Right renal cortex interstitium (tissue), 3 donors: ENCODE measurements at places on chromosomes 2 and 18.

- DNase-seq, result no peak
These were observed 28.5 kb upstream of the ALKAL2 start for GRCh38 chr2:316381-316780.

- DNase-seq, result no peak
These were observed 74.8 kb downstream of the CDK15 start for GRCh38 chr2:201880993-201881611.

DNA sequence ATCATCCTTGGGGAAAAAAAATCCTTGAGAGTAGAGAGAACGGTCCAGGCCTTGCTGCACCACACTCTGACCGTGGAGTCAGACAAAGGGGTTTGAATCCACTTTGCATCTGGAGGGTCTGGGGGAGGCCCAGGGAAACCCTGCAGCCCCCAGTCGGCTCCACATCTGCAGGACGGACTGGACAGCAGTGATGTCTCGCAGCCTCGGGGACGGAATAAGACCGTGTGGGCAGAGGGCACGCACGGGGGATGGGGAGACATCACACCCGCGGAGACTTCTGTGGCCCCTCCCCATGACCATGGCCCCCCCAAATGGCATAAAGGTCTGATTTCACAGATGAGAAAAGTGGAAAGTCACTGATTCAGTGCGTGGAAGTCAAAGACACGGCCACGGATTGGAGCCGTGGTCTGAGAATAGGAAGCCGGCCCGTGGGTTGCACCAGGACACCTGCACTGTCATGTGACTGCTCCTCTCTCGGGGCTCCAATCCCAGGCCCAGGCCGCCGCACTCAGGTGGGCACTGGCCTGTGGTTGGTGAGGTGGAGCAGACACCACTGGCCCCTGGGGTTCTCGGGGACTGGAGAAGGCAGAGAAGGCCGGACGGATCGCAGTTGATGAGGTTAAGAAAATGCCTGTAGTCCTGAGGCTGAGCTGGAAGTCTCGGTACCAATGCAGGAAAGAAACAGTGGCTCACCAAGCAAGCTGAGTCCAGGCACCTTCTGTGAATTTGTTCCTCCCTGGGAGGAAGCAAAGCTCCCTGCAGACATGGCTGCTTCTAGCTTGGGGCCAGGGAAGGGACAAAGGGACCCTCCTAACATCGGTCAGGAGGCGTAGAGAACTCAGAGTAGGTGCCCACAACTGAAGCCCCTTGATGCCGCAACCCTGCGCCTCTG lies 61.8 kb downstream of the RTP5 start:
- DNase-seq, result no peak

GRCh38 chr2:98293931-98294687 lies 52.1 kb upstream of the CNGA3 start:
- DNase-seq, result no peak

- no peak for DNase-seq
These were observed 8.0 kb downstream of the GPR39 start for GRCh38 chr2:132424526-132425121.

DNA sequence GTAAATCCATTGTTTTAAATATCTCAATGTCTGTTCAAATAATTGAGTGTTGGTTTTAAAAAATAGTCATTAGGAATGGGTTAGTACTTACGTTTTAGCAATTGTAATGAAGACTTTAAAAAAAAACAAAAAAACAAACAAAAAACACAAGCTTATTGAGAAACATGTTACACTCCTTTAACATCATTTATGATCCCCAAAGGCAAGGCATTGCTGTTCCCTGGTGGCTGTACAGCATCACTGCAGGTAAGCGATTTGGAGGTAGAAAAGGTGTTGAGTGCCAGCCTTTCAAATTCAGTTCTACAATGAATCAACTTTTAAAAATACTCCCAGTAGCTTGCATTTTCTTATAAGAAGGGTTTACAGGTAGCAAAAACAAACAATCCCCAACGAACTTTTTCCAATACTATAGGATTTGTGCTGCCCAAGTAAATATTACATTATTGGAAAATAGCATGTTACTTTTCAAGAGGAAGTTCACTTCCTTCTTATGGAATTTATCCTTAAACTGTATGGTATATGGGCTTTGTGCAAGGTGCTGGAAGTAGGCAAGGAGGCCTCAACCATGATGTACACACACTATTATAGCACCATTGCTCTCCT lies 27.5 kb downstream of the CNRIP1 start:
- no peak for DNase-seq

DNA sequence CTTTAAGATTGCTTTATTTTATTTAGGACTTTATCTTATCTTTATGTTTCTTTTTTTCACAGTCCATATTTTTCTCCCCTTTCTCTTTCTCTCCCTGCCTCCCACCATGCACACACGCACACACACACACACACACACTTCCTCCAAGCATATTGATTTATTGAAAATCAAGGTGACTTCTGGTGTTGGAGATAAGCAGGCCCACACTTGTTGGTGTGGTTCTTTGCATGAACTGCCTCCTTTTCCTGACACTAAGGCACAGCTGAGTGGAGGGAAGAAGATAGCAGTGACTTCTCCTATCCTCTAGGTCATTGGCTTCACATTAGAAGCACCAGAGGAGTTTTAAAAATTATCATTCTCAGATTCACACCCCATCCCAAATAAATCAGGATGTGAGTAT lies 18.0 kb downstream of the TBR1 start:
- no peak for DNase-seq

- DNase-seq, result no peak
These were observed 273.0 kb downstream of the PDE11A start for GRCh38 chr2:177799531-177799930.

DNA sequence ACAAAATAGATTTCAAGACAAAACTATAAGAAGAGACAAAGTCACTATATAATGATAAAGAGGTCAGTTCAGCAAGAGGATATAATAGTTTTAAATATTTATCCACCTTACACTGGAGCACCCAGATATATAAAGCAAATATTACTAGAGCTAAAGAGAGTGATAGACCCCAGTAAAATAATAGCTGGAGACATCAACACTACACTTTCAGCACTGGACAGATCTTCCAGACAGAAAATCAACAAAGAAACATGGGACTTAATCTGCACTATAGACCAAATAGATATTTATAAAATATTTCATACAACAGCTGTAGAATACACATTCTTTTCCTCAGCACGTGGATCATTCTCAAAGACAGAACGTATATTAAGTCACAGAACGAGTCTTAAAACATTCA lies 86.6 kb downstream of the ATP8B1 start:
- no peak for DNase-seq

- no peak for DNase-seq
These were observed 1256.2 kb downstream of the CNTNAP5 start for GRCh38 chr2:125281242-125281641.

DNA sequence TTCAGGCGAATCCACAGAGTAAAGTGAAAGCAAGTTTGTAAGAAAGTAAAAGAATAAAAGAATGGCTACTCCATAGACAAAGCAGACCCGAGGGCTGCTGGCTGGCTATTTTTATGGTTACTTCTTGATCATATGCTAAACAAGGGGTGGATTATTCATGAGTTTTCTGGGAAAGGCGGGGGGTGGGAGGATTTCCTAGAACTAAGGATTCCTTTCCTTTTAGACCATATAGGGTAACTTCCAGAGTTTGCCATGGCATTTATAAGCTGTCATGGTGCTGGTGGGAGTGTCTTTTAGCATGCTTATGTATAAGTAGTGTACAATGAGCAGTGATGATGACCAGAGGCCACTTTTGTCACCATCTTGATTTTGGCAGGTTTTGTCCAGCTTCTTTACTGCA lies 59.8 kb downstream of the SLC4A3 start:
- no peak for DNase-seq

GRCh38 chr2:68971591-68972231 lies 2.7 kb upstream of the GKN1 start:
- DNase-seq, result no peak

DNA sequence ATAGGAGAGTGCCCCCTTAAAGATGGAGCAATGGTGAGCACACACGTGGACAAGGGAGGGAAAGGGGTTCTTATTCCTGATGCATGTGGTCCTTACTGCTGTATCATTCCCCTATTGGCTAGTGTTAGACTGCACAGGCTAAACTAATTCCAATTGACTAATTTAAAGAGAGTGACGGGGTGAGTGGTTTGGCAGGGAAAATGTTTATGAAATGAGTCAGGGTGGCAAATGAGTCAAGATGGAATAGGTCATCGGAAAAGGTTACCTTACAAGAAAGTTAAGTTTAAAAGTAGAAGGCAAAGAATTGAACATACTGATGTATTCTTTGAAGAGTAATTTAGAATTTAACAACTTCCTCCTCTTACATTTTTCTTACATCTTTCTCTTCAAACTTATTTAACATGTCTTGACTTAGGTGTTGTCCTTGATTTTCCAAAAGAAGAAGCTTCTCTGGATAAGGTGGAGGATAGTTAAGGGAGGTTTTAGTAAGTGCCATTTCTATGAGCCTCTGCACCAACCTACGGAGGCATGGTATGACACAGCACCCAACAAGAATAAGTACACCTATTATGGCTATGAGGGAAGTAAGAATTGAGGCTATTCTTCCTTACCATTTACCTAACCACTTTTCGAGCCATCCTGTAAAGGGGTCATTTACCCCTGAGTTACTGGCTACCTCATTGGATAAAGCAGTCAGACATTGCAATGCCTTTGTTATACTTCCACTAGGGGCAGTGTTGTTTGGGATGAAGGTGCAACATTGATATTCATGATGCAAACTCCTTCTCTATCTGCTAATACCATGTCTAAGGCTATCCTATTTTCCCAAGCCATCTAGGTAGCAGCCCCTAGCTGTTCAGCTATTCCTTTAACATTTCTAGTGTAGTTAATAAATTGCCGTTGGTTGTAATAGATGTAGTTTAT lies 1345.8 kb upstream of the LRRTM1 start:
- DNase-seq, result no peak

DNA sequence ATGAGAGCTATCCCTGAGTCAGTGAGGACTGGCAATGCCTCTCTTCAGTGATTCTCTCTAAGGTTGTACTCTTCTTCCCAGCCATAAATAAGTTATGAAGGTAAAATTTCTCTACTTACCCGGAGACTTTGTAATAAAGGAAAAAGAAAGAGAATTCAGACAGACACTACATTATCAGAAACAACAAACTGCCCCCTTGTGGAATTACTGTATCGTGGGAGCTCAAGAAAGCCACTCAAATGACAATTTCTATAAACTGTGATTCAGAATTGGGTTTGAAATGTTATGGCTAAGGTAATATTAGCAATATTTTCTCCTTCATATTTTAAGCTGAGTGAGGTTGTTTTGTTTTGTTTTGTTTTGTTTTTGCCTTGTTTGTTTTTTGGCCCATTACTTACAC lies 155.8 kb upstream of the TANK start:
- DNase-seq, result no peak

DNA sequence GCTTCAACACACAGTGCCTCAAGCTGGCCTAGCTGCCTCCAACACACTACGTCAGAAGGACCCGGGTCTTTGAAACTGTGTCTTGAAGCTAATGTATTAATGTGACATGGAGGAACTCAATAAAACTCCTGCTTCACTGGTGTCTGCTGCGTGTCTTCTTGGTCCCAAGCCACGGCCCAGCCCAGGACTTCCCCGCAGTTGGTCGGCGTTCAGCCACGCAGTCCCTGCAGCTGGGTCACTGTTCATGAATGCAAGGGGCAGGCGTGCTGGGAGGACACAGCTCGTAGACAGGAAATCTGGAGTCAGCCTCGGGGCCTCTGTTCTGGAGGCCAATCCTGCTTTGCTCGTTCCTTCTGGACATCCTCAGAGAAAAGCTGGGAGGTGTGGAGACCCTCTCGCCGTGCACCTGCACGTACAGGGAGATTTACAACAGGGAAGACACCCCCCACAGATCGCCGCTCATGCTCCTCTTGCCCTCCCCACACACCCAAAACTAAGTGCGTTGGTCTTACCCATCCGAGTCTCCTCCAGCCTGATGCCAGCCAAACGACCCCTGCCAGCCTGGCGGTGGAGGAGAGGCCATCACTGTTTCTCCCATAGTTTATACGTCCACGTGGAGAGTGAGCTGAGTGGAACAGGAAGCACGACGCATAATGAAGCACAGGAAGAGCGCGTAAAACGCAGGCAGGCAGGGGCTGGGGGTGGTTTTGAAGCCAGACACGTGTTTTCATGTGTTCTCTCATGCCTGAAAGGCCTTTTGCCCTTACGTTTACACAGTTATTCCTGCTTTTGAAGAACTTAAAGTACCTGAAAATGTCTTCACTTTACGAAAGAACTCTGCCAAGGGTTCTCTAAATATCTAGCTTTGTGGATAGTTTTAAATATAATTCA lies 39.7 kb downstream of the ADI1 start:
- no peak for DNase-seq

DNA sequence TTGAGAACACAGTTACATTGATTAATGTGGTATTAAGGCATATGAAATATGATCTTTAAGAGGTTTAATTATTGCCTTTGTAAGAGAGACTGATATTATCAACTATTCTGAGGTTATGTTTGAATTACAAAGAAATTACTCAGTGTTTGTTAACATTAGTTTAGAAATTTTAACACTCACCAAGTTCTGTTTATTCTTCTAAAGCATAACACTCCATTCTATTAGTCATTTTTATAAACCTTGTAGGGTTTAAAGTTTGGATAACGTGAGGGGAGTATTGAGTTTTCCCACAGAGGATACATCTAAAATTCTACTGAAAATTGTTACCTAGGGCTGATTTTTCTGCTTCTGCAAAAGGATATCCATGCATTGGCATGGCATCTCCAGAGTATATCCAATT lies 7.7 kb downstream of the CCDC178 start:
- no peak for DNase-seq

DNA sequence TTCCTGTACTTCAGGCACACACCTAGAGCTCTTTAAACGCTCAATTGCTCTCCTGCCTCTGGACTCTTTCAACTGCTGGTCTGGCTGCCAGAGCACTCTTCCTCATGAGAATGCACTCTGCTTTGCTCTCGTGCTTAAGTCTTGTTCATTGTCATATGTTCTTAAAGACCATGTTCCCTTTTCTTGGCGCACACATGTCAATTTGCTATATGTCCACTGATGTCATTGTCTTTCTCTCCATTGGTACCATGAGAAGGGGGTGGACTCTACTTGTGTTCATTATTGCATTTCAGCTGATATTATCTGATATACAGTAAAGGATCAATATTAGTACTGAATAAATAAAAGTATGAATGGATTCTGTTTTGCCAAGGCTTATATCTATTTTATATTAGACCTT lies 16.8 kb downstream of the SPHKAP start:
- no peak for DNase-seq

GRCh38 chr2:25388491-25388890 lies 46.8 kb upstream of the DNMT3A start:
- DNase-seq, result no peak

DNA sequence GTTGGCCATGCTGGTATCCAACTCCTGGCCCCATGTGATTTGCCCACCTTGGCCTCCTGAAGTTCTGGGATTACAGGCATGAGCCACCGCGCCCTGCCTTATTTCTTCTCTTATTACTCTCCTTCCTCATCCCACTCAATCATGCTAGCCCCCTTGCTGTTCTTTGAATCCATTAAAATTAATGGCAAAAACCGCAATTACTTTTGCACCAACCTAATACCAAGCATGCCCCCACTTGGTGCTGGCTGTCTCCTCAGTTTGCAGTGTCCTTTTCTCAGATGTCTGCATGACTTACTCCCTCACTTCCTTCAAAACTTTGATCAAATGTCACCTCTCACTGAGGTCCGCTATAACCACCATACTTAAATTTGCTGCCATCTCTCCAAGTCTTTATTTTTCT lies 34.6 kb downstream of the DYTN start:
- DNase-seq, result no peak

GRCh38 chr2:57902578-57902977 lies 144.0 kb upstream of the VRK2 start:
- DNase-seq, result no peak
